ENCODE measurements at places on chromosomes 5 and 9.

DNA sequence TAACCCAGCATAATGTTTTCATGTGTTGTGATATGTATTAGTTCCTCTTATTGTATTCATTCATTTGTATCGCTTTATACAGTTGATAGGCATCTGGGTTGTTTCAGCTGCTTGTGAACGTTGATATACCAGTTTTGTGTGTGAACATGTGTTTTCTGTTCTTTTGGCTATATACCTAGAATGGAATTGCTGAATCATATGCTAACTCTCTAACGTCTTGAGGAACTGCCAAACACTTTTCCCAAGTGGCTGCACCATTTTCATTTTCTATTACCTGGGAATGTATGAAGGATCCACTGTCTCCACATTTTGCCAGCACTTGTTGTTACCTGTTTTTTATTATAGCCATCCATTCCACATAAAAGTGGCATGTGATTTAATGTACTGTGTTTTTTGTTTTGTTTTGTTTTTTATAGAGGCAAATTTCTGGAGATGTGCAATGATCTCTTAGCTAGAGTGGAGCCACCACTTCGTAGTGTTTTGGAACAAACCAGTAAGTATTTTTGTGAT lies 34.6 kb downstream of the HSPA4 start:
- DNase-seq = no peak

- DNase-seq = no peak
Measured at GRCh38 chr5:135129307-135129706, 95.3 kb upstream of the PITX1 start.

DNA sequence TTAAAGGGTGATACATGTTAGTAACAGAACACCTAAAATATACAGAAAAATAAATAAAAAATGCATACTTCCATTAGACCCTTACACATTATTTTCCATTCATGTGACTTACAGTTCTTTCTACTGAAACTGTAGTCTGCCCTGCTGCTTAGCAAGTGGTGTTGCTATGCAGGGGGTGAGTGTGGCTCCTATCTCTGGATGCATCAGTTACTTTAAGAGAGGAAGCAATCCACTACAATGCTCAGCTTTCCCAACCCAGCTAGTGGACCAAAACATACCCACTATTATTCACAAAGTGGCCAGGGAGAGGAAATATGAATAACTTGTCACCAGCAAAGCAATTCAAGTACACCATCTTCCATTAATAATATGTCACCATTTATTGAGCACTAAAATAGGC lies 121.8 kb downstream of the DOCK2 start:
- DNase-seq = no peak

- no peak for DNase-seq
Measured at GRCh38 chr5:79535477-79536192, 21.7 kb upstream of the HOMER1 start.

DNA sequence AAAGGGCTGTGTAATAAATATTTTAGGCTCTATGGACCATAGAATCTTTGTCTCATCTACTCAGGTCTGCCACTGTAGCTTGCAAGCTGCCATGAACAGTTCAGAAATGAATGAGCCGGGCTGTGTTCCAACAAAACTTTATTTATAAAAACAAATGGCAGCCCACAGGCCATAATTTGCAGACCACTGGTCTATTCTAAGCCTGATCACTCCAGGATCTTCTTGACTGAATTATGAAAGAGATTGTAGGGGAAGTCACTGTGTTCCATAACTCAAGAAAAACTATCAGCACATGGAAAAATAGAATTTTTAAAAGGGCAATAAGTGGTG lies 11.4 kb upstream of the C1QTNF3 start:
- no peak for DNase-seq

DNA sequence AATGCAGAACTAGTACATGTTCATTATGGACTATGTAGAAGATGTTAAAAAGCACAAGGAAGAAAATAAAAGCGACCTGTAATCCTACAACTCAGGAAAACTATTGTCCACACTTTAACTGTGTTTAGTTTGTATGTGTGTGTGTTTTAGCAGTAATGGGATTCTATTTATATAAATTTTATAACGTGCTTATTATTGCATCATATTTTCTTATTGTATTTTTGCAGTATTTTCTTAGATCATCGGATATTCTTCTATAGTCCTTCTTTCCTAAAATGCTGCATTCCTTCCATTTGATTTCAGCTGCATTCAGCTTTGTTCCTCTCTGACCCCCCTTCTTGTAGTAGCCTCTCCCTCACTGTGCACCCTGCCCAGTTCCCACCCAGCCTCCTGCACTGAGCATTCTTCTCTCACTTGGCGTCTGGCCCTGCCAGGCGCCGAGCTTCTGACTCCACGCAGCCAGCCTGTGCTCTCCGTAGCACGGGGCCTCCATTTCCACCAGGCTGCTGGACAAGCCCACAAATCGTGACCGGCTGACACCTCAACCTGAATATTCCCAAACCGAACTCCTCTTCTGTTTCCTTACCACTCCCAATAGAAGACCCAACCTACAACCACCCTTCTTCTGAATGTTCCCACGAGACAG lies 39.9 kb downstream of the MVB12B start:
- DNase-seq = no peak

- no peak for DNase-seq
Measured at GRCh38 chr9:89797937-89798455, 193.2 kb downstream of the GADD45G start.

- DNase-seq = no peak
Measured at GRCh38 chr5:100584069-100584468, 48.9 kb downstream of the FAM174A start.

DNA sequence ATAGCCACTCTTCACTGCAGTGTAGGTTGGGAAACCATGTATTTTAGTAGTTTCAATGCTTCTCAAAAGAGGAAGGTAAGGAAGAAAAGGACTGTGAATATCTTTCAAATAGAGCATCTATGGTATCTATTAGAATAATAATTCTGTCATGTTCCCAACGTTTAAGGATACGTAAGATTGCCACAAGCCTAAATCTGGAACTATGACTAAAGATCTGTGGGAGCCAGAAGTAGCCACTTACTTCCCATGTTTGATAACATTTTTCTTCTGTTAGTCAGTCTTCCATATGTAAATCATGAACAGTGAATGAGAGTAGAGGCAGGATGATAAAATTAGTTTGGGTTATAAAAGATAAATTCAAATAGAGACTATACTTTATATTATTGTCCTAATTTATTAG lies 16.3 kb upstream of the MROH2B start:
- no peak for DNase-seq

DNA sequence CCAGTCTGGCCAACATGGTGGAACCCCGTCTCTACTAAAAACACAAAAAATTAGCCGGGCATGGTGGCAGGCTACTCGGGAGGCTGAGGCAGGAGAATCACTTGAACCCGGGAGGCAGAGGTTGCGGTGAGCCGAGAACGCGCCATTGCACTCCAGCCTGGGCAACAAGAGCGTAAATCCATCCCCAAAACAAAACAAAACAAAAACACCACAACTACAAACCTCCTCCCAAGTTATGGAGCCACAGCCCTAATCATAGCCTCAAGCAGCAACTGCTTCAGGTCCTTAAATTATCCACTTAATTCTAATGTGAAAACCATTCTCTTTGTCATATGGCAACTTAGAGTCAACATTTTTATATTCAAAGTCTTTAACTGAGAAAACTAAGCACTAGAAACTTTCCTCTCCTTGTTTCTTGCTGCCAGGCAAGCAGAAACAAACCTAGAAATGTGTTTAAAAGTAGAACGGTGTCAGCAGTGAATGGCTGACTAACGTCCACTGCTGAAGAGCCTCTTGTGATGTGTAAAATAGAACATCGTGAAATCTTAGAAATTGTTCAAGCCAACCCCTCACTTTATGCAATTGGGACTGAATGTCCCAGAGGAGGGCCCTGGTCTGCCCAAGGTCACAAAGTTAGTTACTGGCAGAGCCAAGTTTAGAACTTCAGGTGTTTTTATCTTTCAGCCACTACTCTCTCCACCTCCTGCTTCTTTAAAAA lies 5.7 kb downstream of the TMEM245 start:
- no peak for DNase-seq

DNA sequence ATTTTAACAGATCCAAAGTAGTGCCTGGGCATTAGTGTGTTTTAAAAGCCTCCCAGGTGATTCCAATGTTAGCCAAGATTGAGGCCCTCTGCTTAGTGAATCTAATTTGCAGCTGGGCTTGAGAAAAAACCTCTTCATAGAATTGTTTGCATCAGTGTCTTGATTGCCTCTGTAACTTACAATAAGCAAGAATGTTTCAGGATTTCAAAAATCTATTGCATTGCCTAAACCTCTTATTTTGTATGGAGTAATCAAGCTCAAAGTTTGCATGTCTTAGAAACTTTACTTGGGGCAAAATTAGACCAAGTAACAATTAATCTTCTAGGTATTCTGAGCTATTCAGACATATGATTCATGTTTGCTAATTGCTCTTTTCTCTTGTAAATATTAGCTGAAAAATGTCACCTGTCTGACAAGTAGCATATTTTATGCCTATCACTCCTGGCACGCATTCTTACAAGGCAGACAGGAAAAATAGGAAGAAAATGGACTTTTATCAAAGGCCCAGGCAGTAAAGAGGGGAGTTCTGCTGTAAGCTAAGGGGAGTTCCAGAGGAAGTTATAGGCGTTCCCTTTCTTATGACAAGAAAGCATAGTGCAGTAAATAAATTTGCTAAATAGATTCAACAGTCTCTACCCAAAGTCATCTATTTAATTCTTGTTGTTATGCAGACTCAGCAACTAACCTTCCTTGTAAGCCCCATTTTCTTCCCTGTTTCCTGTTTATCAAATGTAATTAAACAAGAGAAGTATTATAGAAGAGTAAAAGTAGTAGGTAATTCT lies 21.0 kb downstream of the PDCD1LG2 start:
- no peak for DNase-seq

GRCh38 chr5:32029261-32029660 lies 144.9 kb downstream of the GOLPH3 start:
- DNase-seq = no peak

- DNase-seq = no peak
Measured at GRCh38 chr5:68875351-68875750, 218.5 kb upstream of the SLC30A5 start.

GRCh38 chr9:136117916-136118319 lies 757 bp downstream of the TMEM250 start:
- no peak for DNase-seq

DNA sequence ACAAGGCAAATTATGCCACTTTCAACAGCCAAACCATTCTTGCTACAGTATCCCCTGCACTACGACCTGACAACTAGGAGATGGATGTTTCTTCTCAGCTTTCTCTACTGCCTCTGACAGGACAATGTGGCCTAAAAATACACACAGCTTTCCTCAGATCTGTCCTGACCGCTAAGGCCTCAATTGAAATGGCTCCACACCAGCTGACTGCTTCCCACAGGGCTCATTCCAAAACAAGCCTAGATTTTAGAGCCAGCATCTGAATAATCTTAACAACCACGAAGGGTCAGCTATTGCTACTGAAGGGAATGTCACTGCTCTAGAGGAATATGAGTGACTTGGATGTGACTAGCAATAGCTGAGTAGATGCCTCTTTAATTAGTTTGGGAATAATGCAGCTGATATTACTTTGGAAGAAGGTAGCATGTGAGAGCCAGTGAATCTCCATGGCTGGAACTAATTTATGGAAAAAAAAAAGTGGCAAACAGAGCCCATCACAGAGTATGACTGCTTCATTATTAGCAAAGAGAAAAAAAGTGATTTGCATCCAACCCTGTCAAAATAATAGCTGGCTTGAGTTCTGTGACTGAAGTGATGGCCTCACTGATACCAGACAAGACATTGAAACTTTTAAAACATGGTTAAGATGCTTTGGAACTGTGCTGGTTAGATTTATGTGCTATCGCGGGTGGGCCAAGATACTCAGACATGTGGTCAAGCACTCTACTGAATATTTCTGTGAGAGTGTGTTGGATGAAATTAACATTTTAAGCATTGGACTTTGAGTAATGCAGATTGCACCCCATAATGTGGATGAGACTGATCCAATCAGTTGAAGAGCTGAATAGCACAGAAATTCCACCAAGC lies 450.2 kb downstream of the NR2F1-AS1 start:
- DNase-seq = no peak

DNA sequence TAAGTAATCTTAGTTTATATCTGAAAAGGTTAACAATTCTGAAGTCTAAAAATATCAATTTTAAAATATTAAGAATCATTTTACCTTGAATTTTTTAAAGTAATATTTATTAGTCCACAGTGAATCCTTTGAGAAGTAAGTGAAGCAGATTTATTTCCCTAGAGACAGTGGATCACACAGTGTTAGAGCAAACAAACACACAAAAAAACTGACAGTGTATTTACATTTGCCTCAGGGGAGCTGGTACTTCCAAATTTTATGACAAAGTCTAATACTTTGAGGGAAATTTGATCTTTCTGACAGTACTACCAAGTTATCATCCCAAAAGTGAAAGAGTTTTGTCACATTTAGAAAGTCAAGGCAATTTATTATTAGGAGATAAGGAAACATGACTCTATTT lies 1750.6 kb upstream of the CDH9 start:
- no peak for DNase-seq

DNA sequence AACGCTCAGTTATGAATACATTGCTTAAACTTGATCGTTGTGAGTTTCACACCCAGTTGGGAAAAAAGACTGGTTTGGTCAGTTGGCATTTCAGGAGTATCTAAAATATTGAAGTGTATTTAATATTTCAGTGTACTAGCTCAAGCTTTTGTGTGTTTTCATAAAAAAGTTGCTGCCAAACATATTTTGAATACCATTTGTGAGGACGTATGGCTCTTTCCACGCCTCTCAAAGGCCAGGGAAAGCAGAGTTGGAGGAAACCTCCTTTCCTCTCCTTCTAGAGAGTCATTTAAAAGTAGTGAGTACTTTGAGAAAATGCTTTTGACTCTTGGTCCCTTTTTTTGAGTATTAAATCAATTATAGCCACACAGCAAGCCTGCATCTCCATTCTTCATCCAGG lies 43.2 kb upstream of the ANKRD33B start:
- no peak for DNase-seq

DNA sequence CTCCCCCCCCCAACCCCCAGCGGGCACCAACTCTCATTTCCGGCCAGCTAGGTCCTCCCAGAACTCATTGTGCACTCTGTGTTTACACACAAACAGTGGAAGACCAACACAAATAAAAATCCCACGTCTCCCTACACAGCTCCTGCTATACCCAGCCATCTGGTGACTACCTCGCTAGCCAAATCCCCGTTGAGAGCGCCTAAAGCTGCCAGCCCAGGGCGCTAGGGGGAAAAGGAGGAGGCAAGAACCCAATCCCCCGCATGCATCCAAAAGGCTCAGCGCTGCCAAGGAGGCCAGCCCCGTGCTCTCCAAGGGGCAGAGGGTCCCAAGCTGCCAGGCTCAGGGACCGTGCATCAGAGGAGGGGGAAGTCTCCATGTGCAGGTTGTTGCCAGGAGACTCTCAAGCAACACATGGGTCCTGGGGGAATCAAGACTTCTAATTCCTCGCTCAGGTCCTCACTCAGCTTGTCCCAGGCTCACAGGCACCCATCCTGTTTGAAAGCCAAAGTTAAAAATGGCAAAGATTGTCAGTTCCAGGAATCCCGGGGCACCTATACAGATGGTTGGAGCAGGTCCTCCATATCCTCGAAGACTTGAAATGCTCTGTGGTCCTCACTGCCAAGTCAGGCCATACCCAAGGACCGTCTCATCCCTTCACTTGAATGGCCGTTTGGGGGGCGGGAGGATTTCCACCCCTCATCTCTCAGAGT lies 2.7 kb downstream of the ASTN2 start:
- DNase-seq = no peak

GRCh38 chr5:176670449-176670848 lies 23.2 kb downstream of the TSPAN17 start:
- no peak for DNase-seq
